ENCODE measurements at places on chromosomes 7 and 10.

DNA sequence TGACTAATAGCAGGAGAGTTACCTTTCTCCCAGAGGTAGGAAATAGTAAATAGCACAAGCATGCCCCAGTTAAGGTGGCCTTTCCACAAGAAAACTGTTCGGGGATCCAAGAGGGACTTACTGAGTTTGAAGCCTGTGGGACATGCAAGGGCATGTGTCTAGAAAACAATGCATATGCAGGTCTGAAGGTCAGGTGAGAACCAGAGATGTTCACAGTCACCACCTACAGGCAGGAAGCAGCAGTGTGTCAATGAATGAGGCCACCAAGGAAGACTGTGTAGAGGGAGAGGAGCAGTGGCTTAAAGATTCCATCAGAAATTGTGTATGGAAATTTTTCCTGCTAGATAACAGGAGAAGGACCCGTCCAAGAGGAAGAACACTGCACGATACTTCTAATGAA, 66.0 kb downstream of the CALD1 start:
- DNase-seq, result no peak

GRCh38 chr7:14690486-14690885, 212.1 kb downstream of the DGKB start:
- no peak for DNase-seq

GRCh38 chr7:92992932-92993331, 124.8 kb downstream of the SAMD9 start:
- DNase-seq, result no peak

DNA sequence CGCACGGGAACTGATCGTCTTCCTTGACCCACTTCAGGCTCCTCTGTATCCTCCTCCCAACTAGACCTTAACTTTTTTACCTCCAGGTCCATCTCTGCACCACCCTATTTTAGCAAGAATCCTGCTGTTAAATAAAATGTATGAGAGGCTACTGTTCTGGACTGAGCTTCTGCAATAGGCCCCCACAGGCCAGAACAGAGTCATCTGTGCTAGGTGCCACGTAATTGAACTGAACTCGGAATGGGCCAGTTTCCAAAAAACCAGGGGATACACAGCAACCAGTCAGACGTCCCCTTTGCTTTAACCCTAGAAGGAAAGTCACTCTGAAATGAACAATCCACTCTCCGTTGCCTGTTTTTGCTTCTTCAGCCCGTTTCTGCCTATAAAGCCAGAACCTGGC, 71.3 kb downstream of the CHST15 start:
- no peak for DNase-seq

DNA sequence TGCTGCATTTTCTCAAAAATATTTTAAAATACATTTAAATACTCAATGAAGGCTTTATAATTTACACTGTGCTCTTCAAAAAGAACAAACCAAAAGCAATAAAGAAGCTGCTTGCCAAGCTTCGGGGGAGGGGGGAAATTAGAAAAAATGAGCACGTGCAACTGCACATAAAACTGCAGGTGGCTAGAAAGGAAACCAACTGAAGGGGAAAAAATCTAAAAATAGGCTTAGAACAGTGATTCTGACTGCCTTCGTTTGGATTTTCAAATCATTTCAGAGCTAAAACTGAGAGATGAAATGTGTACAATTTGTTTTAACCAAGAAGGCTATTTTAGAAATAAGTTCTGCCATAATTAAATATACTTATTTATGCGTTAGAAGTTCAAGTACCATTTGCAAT, 61.4 kb downstream of the ABI1 start:
- DNase-seq, result peak; percentile 24

Measured in CD4-positive, alpha-beta T cell treated with Interleukin-15 for 1 hour (primary cell).